Stimulated activated CD4-positive, alpha-beta T cell treated with anti-CD3 and anti-CD28 coated beads, TNF-alpha, amount 100 ng/mL, for 24 hours (primary cell): ENCODE measurements at places on chromosomes 6 and 20.

DNA sequence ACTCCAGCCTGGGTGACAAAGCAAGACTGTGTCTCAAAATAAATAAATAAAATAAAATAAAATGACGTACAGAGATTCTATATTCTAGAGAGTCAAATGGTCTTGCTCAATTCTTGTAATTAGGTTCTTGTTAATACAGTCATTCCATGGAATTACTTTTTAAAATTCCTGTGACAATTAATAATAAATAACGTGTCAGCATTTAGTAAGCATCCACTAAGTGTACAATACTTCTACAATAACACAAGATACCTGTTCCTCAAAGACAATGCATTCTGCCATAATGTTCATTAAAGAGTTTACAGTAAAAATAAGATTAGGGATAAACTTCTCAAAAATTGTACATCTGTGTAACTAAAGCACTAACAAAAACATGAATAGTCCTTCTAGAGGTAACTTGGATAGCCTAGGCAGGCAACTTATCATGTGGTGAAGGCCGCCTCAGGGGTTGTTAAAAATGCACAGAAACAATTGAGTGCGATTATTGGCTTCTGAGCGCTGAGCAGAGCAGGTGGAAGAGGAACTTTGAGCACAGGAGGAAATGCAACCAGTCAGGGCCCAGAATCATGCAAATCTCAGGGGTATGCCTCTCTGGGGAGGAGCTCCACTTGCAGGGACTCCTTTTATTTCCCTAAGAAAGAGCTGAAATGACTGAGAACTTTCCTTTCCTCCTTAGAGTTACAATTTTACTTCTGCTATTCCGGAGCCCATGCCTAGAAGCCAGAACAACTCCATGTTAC lies 37.1 kb downstream of the QRSL1 start:
- no peak for DNase-seq

DNA sequence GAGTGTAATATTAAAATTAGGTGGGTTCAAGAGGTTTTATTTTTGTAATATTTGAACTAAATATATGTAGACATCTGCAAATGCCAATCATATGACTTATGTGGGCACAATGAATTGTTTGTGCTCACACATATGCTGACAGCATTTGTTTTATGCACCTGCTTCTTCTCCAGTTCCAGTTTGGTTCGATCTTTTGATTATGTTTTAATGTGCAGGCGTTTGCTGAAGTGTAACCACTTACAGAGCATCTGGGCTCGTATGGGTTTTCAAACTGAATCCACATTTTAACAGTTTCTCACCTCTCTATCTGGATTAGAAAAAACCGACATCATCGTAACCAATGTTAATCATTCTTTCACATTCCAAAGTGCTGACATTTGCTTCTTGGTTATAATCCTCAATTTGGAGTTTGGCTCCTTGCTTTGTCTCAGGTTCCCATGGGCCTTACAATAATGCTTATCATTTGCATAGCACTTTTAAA lies 129.1 kb upstream of the SPACA1 start:
- DNase-seq, result no peak

- DNase-seq, result no peak
These were observed 30.4 kb downstream of the DEFB114 start for GRCh38 chr6:49933526-49933925.

DNA sequence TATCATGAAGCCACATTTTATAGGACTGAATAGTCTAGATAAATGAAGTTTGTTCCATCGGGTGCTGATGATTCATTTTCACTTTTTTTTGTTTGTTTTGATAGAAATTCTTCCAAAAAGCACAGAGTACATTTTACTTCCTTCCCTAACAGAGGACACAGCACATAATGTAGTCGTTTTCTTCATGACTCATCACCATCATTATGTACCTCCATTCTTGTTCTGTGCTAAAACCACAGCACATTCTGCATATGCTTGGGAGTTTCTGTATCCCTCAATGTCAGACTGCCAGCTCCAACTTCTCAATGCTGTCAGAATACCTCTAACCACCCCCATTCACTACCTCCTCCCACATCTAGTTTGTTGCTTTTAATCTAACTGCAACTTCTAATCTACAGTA lies 1004.9 kb upstream of the ADGRB3 start:
- no peak for DNase-seq

- DNase-seq, result no peak
These were observed 13.2 kb upstream of the OSER1 start for GRCh38 chr20:44223721-44224120.

DNA sequence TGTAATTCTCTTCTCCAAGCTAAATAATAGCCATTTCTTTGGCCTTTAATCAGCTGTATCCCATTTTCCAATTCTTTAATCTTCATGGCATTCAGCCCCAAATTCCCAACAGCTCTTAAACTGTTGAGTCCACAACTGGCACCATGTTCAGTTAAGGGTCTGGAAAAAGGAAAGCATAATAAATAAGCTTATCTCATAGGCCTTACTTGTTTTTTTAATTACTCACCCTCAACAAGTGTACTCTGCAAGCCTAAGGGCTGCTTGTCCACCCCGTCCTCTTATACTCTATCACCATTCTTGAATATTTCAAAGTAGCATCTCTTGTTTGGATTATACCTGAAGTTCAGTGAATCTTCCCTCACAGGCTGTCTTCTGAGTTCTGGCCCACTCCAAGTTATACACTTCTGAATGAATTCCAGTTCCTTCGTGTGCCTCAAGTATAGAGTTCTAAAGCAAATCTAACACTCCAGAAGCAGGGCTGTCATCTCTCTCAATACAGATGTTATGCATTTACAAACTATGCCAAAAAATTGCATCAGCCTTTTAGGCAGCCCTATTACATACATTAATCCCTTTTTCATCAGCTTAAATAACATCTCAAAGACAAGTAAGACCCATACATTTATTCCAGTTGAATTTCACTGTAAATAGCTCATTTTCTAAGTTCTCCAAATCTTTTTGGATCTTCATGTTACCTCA lies 98.7 kb downstream of the COL21A1 start:
- no peak for DNase-seq

DNA sequence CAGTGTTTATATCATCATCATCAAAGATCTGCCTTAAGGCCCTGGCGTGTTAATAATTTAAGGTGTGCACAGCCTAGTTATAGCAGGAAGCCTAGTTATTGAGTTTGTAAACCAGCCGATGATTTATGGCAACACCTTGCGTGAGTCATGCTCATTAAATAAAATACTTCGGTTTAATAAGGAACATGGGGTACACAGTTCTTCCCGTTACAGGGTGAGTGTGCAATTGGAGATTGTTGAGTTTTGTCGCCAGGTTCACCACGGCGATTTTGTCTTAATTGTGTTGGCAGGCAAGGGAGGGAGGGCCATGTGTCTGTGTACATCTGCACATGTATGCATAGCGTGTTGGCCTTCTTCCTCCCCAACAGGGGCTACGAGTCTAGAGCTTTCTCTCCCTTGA lies 104.0 kb downstream of the TFAP2A start:
- DNase-seq, result no peak

- DNase-seq, result no peak
These were observed 23.0 kb upstream of the MYLIP start for GRCh38 chr6:16105854-16106253.

DNA sequence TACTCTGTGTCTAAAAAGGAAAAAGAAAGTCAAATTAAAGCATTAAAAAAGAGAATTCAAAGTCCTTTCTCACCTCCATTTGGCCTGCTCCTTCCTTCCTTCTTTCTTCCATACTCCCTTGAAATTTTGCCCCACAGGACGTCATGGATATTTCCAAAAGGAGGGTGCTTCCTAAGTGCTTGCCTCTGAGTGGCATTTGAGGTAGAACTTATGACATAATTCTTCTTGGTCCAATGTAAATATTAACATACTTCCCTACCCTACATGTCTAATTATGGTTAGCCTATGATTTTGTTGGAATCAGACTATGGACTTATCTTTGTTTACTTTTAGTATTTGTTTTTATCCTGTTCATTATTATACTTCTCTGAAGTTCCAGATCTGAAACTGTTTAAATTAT lies 132.3 kb downstream of the PFDN4 start:
- DNase-seq, result no peak

DNA sequence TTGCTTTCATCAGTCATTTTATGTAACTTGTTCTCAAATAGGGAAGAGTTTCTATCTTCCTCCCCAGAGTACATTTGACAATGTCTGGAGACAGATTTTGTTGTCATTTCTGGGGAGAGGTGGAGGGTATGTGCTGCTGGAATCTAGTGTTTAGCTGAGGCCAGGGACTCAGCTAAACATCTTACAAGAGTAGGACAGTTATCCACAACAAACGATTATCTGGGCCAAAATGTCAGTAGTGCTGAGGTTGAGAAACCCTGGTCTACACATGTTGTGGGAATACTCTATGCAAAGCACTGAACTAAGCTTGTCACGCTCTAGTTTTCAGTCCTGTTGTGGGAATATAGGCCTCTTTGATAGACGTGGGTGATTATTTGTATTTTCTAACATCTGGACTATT lies 171.4 kb downstream of the CD109 start:
- DNase-seq, result no peak

DNA sequence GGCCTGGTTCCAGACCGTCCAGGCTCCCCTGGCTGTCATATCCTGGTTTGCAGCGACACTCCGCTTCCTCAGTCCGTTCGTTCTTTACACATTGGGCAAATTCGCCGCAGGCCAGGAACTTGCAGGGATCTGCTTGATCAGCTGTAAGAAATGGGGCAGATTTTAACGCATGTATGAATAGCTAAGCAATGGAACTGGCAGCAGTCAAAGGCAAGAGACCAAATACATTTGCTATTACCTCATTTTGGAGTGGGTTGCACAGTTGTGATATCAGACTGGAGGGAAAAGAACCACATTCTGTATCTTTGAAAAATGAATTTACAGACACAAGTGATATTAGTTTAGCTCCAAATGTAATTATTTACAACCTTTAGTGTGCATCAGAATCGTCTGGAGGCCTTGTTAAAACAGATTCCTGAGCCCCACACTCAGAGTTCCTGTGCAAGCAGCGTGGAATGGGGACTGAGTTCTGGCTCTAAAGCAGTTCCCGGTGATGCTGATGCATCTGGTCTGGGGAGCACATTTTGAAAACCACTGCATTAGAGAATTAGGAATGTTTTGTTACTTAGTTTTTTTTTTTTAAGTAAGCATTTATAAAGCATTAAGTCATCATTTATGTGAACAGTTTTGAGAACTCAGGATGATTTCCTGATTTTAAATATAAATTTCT lies 141.3 kb downstream of the IMPG1 start:
- DNase-seq, result no peak

DNA sequence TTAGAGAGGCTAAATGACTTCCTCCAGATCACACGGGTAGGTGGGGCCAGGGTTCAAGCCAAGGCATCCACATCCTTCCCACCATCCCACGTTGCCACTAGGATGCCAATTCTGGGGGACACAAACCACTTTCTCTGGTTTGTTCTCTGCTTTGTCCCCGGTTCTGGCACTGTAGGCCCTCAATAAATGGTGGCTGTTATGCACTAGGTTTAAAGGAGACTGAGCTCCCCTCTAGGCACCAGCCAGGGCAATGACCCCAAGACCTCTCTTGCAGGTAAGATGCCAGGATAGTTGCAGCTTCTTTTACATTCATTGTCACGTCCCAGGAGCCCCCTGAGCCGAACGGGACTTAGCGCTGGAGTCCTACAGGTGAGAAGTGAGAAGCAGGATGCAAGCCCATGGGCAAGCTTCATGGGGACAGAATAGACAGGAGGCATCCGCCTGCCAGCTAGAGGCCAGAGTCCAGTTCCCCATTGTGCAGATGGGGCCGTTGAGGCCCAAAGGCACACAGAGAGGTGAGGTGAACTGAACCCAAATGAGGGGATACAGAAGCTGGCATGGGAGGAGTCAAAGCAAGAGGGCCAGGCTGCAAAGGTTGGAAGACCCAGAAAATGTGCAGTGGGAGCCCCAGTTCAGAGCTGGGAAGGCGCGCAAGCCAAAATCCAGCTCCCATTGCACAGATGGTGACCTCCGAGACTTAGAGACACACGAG lies 677 bp downstream of the PXMP4 start:
- DNase-seq, result no peak

DNA sequence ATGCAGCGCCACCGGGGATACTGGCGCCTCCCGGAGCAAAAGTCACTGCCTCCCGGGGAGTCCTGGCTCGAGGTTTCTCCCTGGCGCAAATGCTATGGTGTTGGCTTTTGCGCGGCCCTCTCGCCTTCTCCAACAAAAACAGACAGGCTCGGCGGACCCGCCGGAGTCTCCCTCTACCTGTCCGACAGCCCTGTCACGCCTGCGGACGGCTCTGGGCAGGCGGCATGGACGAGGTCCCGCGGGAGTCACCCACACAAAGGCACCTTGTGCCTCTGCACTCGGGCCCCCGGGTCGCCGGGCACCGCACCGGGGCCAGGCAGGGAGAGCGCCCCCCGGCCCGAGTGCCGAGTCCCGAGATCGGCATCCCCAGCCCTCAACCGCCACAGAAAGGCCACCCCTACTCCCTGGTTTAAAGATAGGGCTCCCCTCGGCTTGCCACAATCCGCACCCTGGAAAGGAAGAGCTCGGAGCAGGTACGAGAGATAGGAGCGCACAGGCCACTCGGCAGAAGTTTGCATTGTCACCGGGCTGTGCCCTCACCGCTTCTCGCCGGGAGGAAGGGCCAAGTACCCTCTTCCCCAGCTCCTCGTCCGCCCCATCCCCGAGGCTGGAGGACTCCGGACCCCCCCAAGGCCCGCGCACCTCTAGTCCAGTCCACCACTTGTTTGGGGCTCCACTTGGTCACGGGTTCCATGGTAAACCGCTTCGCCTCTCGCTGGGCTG lies 903 bp downstream of the CNKSR3 start:
- no peak for DNase-seq

- DNase-seq, result no peak
These were observed 43.7 kb upstream of the SYNJ2 start for GRCh38 chr6:157937916-157938315.

- no peak for DNase-seq
These were observed 811.9 kb downstream of the TENT5A start for GRCh38 chr6:80940571-80940970.

DNA sequence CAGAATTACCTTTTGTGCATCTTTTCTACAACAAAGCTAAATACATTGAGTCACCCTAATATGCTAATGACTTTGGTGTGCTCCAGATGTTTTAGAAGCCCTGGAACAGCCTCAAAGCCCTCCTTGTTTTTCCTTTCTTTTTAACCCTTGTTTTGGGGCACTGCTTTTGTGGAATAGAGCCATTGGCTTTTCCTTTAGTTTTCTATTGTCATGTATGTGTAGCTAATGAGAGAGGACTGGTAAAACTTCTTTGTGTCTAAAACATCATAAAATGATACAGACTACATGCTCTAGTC lies 158.8 kb downstream of the JARID2 start:
- DNase-seq, result no peak

DNA sequence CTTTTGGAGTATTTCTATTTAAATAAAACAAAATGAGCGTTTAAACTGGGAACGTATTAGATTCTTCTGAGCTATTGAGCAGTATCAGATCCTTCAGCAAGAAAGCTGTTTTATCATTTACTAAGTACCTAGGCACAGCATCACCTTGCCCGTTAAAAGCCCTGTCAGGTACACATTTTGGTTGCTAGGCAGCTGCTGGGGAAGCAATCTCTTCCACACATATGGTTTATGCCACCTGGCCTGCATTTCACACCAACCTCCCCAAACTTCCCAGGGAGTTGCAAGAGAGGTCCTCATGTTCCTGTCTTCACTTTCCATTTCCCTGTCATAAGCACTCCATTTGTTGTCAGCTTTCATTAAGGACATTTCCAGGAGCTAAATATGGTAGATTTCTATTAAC lies 400.1 kb downstream of the PLCB1 start:
- DNase-seq, result no peak

GRCh38 chr6:156880913-156881312 lies 103.7 kb downstream of the ARID1B start:
- DNase-seq, result no peak
